ENCODE measurements at places on chromosomes 6 and 20.

DNA sequence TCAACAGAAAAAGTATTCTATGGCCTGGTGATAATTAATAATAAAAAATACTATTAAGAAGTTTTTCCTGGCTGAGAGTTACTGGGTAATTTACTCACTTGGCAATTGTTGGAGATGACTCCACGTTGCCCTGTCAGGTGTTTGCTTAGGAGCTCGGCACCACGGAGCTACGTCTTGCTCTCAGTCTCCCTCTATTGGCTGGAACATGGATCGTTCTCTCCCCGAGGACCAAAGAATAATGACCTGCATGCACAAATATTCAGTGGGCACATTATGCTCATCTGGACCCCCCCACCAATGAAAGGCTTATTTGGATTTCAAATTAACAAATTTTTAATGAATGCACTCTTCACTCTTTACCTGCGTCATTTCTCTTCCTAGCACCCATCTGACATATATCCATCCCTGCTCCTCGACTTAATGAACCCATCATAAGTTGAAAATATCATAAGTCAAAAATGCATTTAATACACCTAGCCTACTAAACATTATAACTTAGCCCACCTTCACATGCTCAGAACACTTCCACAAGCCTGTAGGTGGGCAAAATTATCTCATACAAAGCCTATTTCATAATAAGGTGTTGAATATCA lies 71.0 kb upstream of the CD83 start:
- DNase-seq = peak; percentile 49

- no peak for DNase-seq
These were observed 403.4 kb downstream of the SYNE1 start for GRCh38 chr6:152233547-152234320.

DNA sequence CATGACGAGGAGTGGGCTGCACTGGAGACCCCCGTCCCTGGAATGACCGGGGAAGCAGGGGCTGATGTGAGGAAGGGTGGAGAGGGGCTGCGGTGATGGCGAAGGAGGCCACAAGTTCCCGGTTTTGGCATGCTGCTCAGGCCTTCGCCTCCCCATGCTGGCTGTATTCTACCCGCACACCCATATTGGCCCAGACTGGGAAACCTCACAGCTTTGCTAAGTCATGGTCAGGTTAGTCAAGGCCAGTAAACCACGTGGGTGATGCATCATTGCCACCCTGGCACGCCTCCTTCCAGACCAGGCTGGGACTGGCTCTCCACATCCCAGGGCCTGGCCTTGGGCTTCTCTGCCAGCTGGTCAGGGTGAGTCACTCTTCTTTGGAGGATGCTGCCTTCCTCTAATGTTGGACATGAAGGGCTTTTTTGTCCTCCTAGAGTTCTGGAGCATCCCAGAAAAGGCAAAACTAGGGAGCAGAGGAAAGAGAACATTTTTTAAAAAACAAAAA lies 53.8 kb downstream of the PCNA start:
- peak; percentile 98 for DNase-seq

GRCh38 chr6:4134841-4135664 lies at the start of gene ECI2:
TSS of gene ECI2 (minus strand) at chr6:4135575. CDS start at chr6:4135560, 15 bp downstream.
- peak; percentile 73 for DNase-seq

DNA sequence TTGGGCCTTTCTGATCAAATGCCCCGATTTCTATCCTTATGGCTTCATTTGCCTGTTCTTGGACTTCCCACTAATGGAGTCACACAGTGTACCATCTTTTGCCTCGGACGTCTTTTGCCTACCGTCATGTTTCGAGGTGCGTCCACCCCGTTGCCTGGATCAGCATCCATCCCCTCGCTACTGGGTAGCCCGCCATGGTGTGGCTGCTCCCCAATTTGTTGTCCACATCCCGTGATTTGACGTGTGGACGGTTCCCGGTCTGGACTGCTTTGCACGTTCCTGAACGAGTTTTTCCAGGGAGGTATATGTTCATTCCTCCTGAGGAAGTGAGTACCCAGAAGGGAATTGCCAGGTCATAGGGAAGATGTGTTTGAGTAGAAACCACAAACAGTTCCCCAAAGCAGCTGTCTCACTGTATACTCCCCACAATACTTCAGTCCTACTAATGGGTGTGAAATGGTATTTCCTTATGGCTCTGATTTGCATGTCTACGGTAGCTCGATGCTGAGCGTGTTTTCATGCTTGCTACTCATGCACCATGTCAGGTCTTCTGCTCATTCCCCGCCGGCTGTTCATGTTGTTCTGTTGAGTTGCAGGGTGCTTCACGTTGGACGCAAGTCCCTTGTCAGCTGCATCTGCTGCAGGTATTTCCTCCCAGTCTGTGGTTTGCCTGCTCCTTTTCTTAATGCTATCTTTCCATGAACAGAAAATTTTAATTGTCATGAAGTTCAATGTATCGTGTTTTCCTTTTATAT lies 86.8 kb upstream of the AFDN start:
- no peak for DNase-seq

GRCh38 chr6:112501705-112502104 lies 154.6 kb downstream of the RFPL4B start:
- peak; percentile 41 for DNase-seq

DNA sequence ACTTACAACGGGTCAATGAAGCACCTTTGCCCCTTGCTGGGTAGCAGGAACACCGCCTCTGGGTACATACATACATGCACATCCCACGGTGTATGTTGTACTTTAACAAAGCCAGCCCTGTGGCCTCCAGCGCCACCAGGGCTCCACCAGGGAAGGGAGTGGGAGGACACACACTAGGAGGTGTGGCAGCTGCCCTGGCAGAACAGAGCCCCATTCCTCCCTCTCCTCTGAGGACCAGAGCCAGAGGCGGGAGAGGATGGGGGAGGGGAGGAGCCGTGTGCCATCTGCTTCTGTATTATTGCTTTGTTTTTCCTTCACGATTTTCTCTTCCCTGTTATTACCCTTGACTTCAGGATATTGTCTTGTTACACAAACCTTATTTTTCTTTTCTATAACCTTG lies 105.8 kb upstream of the TRAF3IP2 start:
- DNase-seq = no peak

DNA sequence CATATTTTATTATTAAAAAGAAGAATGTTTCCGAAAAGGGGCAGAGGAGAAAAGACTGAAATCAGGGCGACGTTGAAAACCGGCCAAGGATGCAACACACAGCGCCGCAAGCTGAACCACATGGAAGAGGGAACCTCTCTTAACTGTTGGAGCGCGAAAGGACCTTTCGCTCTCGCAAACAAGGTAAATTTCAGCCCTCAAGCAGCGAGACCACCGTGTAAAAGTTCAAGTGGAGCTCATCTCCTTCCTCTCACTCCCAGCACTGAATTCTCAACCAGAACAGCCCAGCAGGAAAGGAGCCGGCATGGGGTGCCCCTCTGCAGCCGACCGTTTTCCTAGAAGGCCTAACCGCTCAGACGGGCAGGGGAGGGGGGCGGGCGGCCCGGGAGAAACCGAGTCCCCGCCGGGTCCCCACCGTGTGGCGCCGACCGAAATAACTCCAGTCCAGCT lies 621 bp downstream of the GPR63 start:
- no peak for DNase-seq

- DNase-seq = peak; percentile 53
These were observed 113.5 kb downstream of the SLC22A3 start for GRCh38 chr6:160461641-160462040.

All from HCEC 1CT (cell line).